HCEC 1CT (cell line): ENCODE measurements at places on chromosomes 6 and 20.

- DNase-seq = no peak
Observed at GRCh38 chr6:54992789-54993188, 146.2 kb downstream of the FAM83B start.

- no peak for DNase-seq
Observed at GRCh38 chr20:47506850-47507249, 5.2 kb downstream of the NCOA3 start.

DNA sequence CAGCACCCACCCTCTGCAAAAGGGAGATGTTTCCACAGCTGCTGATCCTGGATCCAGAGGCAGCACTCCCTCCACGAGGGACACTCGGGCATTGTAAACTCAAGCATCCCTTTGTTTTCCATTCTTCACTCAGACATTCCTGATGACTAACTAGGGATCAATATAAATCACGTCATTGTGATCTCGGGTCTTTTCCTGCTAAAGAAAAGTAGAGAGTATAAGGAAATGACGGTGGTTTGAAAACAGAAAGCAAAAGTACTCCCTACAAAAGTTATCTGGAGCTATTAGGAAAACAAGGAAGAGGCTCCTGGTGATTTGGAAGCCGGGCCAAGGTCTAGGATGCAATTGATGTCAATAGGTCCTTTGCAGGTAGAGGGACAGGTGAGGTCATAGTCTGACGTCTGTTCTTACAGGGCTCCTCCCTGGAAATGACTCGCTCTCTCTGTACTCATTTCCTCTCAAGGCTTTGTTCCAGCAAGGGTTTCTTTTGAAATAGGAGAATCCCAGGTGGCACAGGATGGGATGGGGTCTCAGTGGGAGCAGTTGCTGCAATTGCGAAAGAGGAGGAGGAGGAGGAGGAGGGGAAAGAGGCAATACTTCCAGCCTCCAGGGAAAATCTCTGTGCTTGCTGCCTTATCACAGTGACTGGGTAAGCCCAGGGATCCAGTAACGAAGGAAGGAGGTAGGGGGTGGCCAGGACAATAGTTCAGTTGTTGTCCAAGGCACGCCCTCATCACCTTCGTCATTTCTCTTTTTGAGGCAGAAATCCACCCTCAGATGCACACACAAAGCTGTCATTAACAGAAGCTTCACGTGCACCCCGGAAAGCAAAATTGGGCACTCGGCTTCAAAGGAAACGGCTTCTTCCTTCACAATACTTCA, 222.8 kb downstream of the LY86 start:
- DNase-seq = peak; percentile 45

- no peak for DNase-seq
Observed at GRCh38 chr6:40037271-40037670, 103.0 kb upstream of the MOCS1 start.

DNA sequence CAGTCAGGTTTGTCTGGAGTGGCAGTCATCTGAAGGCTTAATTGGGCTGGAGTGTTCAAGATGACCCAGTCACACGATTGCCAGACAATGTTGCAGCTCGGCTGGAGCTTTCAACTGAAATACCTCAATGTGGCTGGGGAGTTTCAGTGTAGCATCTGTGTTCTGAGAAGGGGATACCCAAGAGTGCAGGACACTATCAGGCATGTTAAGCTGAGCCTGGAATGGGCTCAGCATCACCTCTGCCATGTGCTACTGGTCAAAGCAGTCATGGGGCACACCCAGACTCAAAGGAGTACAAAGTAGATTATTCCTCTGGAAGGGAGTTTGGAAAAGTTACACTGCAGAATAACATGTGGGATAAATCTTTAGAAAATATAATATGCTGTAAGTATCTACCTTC, 363.9 kb downstream of the KIF16B start:
- no peak for DNase-seq

DNA sequence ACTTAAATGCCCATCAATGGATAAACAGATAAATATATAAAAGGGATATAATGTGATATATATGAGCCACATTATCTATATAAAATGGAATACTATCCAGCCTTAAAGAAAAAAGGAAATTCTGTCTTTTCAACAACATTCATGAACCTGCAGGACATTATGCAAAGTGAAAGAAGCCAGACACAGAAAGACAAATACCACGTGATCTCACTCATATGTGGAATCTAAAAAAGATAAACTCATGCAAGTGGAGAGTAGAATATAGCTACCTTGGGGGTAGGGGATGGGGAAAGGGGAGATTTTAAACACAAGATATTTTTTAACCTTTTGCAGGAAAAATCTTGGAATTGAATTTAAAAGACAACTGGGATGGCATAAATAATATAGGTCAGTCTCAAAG, 1.5 kb upstream of the OR2J1 start:
- DNase-seq = no peak

DNA sequence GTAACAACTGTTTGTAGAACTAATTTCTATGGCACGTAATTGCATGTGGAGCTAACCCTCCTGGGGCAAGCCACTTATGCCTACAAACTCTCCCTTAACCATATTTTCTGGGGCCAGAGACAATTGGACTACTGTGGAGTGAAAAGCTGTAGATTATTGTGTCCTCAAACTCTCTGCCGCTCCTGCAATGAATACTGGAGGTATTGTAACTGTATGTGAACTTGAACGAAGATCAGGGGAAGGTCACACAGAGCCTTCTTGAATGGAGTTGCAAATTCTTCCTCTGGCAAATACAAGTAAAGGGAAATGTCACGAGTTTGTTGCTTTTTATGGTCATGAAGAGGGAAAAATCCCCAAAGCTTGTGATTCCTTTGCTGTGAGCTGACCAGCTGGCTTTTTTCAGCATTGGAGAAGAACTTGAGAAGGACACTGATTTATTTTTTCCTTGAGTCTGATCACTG, 18.2 kb downstream of the AKAP12 start:
- no peak for DNase-seq
